ENCODE measurements at places on chromosomes 7 and 10.
A peak's percentile ranks its signal among the peaks of the same experiment; 100 is the strongest.

GRCh38 chr7:32273297-32273696, 203.1 kb upstream of the PDE1C start:
- DNase-seq, result no peak

DNA sequence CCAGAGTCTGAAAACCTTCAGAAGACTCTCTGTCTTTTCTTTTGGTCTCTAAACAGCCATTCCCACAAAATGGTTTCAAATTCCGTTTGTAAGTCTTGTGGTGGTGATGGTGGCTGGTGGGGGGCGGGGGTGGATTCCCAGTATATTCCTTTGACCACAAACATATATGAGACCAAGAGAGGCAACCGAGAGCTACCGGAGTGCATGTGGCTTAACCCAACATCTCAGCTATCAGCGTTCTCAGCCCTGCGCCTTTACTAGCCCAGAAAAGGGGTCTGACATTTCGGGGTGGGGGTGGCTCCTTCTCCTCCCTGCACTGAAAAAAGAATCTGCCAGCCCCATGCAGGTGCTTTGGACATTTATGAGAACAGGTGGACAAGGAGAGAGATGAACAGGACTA, 621.1 kb downstream of the ACTR3B start:
- DNase-seq, result no peak

GRCh38 chr10:126669168-126669567, 1.3 kb downstream of the C10orf90 start:
- no peak for DNase-seq

DNA sequence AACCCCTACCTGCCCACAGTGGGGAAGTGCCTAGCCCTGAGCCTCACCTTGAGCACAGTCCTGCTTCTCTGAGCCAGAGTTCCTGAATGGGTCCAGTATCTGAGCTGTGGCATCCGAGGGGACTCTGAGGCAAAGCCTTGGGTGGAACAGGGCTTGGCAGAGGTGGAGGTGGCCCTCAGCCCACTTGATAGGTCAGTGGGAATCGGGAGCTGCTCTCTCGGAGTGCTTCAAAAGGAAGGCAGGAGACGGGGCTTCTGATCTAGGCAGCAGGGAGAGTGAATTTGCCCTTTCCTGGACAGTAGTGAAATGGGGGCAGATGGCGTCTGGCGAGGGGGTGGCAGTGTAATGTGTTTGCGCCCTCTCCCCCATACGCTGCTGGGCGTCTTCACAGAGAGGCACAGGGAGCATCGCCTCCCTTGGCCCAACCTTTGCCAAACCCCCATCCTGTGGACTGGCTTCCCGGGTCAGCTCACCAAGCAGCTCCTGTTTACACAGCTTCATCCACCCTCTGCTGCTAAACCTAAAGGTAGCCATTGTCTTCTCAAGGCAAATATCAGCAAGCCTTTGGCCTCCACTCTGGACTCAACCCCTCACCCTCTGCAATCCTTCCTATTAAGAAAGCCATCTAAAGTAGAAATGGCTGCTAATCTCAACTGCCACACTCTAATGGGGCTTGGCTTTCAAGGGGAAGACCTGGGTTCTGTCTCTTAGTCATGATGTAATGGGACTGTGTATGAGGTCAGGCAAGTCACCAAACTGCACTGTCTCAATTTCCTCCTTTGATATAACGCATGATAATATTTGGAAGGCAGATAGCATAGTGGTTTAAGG, 21.1 kb upstream of the VDAC2 start:
- DNase-seq, result no peak

GRCh38 chr10:103550229-103550628, 56.7 kb downstream of the NEURL1 start:
- DNase-seq, result no peak

- no peak for DNase-seq
Observed at GRCh38 chr10:124387078-124387874, 31.4 kb downstream of the OAT start.

GRCh38 chr10:119328223-119328622, 120.9 kb downstream of the GRK5 start:
- DNase-seq, result no peak

GRCh38 chr7:34806831-34807230, 148.8 kb downstream of the NPSR1 start:
- no peak for DNase-seq

DNA sequence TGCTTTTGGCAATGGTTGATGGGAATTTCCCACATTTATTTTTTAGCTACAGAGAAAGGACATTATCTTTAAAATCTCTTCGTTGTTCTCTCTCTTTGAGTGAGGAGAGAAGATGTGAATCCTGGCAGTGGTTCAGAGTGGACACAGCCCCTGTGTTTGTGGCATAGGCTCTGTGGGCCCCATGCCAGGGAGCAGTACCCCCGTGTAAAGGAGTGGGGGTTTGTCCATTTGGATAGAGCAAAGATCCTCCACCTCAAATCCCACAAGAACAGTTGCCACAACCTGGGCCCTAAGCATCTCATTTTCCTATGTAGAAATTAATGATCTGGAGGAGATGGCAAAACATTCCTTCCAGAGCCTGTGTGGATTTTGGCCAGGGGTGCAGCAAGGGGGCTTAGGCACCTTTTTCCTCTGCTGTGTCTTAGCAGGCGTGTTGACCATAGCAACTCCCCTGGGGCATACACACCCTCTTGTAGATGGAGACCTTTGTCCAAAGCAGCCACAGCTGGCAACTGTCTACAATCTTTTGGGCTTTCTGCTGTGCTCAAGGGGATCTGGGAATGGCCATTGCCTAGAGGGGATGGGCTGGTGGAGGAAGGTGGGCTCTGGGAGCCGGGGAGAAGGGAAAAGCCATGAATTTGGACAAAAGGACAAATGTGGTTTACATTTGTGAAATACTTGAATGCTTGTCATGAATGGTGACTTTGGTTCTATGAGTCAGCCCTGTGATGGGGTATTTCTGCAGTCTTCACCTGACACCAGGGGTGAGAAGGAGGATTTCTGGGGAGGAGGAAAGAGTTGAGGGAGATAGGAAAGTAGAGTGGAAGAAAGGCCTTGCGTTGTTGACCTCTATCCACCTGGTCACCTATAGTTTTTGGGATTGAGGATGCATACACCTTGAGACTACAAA, 92.0 kb downstream of the TCF7L2 start:
- no peak for DNase-seq

DNA sequence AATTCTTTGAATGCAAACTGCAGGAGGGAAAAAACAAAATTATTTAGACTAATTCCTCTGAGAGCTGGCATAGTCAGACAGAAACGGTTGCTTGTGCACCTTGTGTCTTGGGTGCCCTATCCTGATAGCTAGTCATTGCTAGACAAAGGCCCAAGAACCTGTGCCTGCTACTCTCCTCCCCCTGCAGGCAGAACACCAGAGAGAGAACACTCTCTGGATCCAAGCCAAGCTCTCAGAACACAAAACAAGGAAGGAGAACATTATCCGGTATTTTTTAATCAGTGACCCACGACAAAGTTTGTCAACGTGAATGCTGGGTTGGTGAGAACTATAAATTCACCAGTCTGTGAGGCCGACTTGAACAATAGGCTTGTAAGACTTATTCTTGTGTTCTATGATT, 18.8 kb upstream of the PPP1R9A start:
- DNase-seq, result no peak

- no peak for DNase-seq
Observed at GRCh38 chr7:85201209-85201608, 14.4 kb upstream of the SEMA3D start.

DNA sequence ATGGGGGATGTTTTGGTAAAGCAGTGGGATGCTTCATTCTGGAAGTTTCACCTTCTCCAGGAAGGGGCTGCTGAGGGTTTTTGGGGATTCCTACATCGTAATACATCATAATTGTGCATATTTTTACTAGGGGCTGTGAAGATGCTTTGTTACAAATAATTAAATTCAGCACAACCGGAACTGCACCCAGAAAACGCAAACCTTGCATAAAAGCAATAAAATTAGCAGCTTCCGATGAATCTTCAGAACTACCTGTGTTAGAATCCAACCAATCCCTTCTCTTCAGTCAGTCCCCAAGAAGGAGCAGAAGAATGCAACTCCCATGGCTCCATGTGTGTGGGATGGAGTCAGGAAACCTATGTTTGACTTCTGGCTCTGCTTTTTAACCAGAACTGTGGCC, 48.4 kb upstream of the HMX3 start:
- no peak for DNase-seq

GRCh38 chr10:109933984-109934565, 10.8 kb upstream of the XPNPEP1 start:
- DNase-seq, result peak; percentile 76

- DNase-seq, result no peak
Observed at GRCh38 chr7:135372222-135372621, 137.7 kb downstream of the CNOT4 start.

DNA sequence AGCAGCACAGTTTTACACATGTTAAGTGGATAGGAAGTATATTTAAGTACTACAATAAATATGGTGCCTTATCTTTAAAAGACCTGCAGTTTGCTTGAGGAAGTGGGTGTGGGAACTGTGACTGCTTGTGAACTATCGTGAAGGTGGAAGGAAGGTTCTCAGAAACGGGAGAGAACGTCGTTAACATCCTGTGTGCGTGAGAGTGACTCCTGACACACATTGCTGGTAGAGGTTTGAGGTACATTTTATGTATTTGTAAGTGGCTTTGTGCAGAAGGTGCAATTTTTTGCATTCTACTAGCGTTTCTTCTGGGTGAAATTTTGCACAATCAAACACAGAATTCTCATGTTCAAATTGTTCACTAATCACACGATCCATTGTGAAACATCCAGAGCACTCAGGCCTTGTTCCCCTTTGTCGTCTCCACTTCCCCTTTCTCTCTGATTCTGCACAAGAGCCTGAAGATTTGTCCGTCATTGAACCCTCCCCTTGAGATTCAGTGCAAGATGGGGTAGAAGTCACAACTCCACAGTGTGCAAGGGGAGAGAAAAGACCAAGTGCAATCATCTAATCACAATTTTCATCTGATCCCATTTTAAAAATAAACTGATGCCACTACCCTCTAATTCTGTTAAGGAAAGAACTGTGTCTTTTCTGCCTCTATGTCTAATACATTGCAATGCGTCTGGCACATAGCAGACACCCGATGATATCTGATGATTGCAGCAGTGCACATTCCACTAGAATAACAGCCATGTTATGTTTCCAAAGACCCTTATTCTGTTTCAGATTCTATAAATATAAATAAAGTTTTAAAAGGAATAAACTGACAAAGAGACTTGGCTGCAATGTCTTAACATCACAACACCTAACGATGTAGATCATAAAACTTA, 279.9 kb downstream of the NEBL start:
- DNase-seq, result peak; percentile 30

Measured in Jurkat, Clone E6-1 (cell line).